ENCODE measurements at places on chromosomes 5 and 9. TPM values are rescaled to one million over a fixed set of nuclear protein-coding genes. Genes with fewer than 3 reads are reported as not detected.
A peak's percentile ranks its signal among the peaks of the same experiment; 100 is the strongest.

GPR151 gene
- total RNA-seq = not detected

PROB1 gene
- total RNA-seq = 1.9 TPM

DNA sequence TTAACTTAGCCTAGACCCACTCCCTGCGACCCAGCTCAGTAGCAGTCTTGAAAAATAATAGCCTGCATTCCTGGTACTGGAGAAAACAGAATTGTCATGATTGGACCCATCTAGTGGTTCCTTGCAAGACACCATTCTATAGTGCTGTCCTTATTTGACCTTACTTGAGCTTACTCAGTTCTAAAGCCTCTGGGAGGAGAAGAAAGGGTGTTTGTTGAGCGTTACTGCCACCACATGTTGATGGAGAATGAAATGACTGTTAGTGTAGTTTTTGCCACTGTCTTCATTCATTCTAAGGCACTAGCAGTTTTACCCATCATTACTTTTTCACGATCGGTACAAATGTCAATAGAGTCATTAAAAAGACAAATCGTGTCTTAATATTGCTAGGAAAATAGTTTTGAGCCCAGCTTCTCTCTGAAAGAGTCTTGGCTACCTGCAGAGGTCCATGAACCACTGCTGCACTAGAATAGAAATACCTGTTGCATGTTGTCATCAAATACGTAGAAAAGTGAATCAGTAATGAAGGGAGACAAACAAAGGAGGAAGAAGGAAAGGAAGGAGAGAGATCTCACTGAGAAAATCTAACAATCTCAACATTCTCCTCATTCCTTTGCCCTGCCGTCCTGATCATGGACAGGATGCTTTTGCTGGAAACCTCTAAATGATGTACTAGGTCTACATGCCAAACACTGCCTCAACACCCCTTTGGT is 96.0 kb downstream of the LIX1 start:
- no peak for ATAC-seq

BTNL3 gene
- not detected for total RNA-seq

GRCh38 chr5:76663573-76663972 is 40.4 kb upstream of the F2RL2 start:
- no peak for ATAC-seq

GRCh38 chr5:143567583-143568504 is 164.4 kb upstream of the NR3C1 start:
- ATAC-seq = no peak

- no peak for ATAC-seq
Measured at GRCh38 chr5:143275512-143276363, 127.7 kb downstream of the NR3C1 start.

INPP5E gene
- total RNA-seq = 5.7 TPM

DNA sequence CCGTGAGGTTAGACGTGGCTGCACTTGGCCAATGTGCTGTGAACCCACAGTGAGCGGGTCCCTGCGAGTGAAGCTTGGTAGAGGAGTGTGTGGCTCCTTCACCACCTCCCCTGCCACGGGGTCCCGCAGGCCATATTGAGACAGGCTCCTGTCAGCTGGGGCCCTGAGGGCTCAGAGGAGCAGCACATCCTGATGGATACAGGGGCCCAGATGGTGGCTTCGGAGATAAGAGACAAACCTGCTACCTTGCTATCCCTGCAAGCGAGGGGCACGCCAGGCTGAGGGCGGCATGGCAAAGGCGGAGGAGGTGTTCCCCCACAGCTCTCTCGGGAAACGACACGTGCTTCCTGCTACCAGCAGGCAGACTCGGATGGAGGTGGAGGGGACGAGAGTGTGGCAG is 33.1 kb downstream of the SLC6A3 start:
- ATAC-seq = no peak

DNA sequence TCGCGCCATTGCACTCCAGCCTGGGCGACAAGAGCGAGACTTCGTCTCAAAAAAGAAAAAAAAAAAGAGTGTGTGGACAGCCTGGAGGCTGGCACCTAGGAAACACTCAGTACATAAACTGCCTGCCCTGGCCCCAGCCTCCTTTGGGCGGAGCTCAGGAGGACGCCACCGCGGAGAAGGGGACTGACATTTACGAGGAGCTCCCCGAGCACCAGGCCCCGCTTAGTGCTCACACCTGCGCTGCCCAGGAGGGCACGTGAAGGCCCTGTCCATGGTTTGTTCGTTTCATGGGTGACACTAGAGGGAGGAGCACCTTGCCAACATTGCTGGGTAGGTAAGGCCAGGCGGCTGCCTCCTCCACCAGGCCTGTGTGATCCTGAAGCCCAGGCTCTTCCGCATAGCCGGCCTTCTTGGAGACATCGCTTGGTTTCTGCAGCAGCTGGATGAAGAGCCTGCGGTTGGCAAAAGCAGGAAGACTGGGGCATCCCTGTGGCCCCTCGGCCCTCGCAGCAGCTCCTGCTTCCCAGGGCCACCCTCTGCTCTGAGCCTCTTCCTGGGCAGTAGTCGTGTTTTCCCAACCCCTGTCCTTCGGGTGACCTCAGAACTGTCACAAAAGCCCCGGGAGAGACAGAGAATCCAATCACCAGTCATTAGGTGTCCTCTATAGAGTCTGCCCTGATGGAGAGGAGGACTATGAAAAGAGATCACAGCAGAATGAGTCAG is 26.2 kb upstream of the LAMC3 start:
- ATAC-seq = no peak

DNA sequence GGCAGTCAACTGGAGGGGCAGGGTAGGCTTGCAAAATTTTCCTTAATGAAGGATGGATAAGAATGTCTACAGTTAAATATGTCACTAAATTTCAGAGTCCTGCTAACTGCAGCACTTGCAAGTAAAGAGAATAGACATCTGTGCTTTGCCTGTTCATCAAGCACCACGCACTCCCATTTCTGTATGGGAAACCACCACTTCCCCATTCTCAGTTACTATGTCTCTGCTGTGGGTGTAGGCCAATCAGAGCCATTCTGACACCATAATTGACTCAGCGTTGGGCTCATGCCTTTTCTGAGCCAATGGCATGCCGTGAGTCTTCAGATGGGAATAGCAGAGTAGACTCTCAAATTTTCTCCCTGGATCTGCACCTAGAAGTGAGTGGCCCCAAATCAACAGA is 247.5 kb downstream of the GABRB2 start:
- ATAC-seq = no peak

DNA sequence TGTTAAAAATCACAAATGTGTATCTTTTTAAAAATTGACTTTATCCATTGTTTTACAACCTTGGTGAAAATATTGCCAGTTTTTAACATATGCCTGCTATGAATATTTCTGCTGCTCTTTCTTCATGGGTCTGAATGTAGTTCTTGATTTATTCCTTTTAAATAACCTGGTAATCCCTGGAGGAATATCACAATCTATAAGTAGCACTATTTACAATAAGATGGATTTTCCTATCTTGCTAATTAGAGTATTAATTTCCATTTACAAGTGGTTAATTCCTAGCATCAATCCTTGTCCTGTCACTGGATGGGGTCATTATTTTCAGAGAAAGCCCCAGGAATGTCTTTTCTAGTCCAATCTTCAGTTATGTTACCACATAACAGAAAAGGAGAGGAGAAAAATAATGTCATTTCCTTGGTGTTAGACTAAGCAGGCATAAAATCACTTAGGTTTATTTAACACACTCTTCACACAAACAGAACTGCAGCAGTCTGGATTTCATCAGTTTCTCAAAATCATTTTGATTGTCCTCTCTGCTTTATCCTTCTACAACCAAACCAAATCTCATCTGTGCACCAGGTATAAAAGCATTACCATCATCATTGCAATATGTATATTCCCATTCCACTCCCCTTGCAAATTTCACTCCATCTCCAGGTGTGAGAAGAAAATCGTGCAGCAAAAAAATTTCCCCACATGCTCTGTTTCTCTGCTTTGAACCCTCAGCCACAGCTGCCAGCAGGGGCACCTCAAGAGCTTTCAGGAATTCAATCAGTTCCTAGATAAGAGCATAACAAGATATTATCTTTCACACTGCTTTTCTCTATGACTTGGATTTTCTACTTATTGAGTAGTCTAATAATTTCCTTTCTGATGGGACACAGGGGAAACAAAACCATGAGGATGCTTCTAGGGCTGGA is 204.1 kb downstream of the SEC61B start:
- ATAC-seq = no peak

PLPP1 gene
- 16.2 TPM for total RNA-seq

ANKRD34B gene
- not detected for total RNA-seq

GMCL2 gene
- total RNA-seq = not detected

DNA sequence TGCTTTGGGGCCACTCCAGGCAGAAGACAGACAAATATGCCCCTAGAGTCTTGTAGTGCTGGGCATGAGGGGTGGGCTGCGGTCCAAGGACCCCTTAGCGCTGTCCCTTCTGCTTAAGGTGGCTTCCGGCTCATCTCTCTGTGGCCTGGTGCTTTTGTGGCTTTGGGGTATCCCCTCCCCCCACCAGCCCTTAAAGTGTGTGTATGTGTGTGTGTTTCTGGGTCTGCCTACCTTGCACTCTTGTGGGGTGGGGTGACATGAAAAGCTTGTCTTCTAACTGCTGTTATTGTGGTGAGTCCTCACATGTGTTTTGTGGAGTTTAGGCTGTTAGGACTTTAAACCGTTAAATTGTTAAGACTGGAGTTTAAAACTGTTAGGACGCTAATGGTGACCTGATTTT is 23.6 kb downstream of the MARCHF6 start:
- ATAC-seq = no peak

DNA sequence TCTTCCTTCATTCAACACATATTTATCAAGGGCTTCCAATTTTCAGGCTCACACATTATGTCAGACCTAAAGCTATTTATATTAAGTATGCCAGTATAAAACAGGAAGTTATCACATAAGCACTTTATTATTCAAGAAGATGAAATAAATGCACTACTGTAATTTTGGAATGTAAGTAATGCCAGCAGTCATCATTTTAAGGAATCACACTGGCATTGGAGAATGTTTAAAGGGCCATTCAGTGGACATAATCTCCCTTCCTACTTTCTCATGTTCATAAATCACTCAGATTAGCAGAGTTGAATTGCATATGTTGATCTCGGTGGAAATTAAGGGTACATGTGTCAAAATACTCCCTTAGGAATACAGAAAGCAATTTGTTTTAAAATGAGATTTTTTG is 164.4 kb downstream of the GIN1 start:
- ATAC-seq = no peak

PRR16 gene
- 0.44 TPM for total RNA-seq

DNA sequence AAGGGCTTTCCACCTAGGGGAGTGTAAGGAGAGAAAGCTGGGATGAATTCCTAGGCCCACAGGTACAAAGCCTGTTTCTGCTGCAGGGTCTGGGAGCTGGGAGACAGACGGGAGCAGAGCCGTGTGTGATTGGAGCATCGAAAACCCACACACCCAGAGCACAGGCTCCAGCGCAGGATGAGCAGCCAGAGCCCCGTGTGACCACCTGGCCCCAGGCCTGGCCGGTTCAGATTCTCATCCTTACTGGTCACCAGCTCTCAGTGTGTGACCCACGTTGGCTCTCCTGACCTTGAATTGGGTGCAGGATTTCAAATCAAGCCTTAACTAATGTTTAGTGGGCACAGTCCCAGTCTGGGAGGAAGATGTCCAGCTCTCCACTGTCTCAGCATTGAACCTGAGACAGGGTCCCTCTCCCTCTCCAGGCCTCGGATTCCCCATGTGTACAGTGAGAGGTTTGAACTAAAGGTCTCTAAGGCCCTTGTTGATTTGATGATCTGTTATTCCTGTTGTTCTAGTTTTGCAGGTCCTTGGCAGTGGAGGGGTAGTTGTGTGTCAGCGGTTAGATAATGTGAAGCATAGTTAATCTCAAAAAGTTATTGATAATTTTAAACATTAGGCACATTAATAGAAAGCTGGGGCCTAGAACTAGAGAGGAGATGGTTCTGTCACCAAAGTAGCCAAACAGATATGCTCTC is 50.1 kb downstream of the PPARGC1B start:
- peak; percentile 43 for ATAC-seq

DNA sequence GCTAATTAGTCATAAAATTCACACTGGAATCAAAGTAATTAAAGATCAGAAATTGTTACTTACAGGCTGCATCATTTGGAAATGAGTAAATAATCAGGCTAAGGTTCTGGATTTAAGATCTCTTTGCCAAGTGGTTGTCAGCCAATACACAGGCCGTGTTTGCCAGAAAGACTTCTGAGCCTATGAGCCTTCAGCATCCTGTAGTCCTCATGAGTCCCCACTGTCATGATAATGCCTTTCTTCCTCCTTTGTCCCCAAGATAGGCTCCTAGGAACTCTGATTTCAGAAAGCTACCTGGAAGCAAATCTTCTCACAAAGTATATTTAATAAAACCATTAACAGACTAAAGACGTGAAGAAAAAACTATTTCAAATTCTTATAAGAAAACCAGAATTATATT is 810.5 kb downstream of the DNAH5 start:
- ATAC-seq = no peak

DNA sequence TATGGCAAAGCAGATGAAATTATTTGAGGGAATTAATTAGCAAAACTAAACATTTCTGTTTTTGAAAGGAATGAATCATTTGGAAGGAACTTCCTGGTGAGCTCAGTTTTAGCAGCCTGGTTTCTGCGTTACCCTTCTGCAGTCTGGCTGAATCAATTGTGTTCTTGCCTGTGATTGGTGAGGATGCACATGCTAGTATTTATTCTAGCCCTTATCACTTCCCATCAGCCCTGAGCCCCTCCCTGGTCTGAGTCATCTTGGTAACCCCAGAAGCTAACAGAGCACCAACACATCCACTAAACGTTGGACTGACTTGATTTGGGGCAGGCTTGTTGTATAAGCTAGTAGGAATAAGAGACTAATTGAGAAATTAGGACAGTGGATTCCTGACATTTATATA is 6.6 kb downstream of the TJP2 start:
- ATAC-seq = peak; percentile 92
